Type B pancreatic cell (in vitro differentiated cells): ENCODE measurements at places on chromosomes 1 and 21. TPM values are rescaled to one million over a fixed set of nuclear protein-coding genes. Genes with fewer than 3 reads are reported as not detected.
A peak's percentile ranks its signal among the peaks of the same experiment; 100 is the strongest.

GORAB gene
- 13.7 and 19.4 TPM in 2 replicates for total RNA-seq

TMEM200B gene
- 4.5 and 8.3 TPM in 2 replicates for total RNA-seq

DNAH14 gene
- 23.6 and 42.1 TPM in 2 replicates for total RNA-seq

TRIM63 gene
- total RNA-seq = 1.7 and 4.1 TPM in 2 replicates

TTC39A gene
- total RNA-seq = 16.3 and 21.1 TPM in 2 replicates

CR1L gene
- total RNA-seq = not detected in 2 replicates

MATN1 gene
- 0.24 and 0.40 TPM in 2 replicates for total RNA-seq

OR2L5 gene
- total RNA-seq = not detected in 2 replicates

BACH1 gene
- total RNA-seq = 90.5 and 121 TPM in 2 replicates

SPRR1B gene
- 93.7 and 274 TPM in 2 replicates for total RNA-seq

ZNF648 gene
- 0.10 and 0.34 TPM in 2 replicates for total RNA-seq

ALG6 gene
- total RNA-seq = 17.1 and 20.5 TPM in 2 replicates

SLC30A2 gene
- total RNA-seq = 4.4 and 24.4 TPM in 2 replicates

C1QC gene
- total RNA-seq = not detected in 2 replicates

DNA sequence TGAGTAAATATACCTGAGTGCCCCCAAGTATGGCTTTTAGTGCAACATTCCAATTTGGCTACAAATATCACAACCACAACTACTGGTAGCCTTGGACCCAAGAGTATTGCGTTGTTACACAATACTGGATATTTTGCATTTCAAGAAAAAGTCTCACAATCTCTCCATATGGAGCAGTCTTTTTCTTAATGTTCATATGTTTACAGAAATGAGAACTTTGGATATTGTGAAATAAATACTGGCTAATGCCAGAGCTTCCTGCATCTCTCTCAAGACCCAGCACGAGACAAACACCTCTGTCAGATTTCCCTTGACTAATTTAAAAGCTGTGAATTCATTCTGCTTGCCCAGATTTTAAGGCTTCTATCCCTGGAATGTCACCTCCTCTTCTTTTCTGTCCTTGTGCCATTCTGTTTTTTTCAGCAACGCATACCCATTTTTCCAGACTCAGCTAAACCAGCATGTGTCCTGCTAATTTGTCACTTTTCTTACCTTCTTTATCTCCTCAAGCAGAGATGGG, 136.2 kb upstream of the BACE2 start:
- no peak for DNase-seq

- DNase-seq = no peak
These were observed 201.7 kb upstream of the AJAP1 start for GRCh38 chr1:4452701-4453100.

DNA sequence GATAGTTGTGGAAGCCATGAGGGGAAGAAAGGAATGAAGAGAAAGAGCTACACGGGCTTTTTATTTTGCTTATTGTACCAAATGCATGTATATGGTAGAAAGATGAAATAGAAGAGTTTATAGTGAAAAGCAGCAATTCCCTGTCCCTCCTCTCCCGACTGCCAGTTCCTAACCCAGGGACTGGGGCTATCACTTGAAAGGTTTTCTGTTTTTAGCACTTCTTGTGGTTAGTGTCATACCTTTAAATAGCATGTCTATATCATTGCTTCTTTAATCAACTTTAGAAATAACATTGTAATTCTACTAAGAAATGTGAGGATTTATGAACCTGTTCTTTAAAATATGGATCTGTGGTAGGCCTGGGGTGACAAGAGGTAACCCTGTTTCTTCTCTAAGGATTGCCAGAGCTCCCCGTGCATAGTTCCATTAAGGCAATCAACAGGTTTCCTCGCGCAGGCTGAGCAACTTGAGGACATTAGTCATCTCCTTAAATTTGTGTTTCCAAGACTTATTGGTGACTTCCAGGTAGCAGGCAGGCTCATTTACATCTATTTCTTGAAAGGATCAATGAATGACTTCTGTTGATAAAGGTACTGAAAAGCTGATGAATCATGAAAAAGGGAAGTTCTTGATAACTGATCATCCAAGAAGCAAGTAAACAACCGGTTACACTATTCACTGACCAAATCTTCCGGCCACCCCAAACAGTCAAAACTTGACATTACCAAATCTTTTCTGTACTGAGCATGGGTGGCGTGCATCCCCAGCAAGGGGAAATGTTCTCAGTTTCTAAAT, 37.8 kb upstream of the S1PR1 start:
- no peak for DNase-seq

DNA sequence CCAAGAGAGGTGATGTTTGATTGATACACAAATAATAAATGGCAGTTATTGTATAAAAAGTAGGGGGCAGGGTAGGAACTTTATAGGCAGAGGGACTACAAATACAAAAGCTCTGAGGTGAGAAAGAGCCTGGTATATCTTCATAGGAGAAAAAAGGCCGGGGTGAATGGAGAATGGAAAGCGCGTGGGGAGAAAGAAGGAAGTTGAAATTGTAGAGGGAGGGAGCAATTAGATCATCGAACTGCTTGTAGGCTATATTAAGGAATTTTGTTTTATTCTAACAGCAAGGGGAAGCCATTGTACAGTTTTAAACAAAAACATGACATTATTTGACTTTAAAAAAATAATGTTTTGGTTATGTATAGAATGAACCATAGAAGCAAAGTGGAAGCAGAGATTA, 147.4 kb downstream of the PDE4B start:
- DNase-seq = no peak

DNA sequence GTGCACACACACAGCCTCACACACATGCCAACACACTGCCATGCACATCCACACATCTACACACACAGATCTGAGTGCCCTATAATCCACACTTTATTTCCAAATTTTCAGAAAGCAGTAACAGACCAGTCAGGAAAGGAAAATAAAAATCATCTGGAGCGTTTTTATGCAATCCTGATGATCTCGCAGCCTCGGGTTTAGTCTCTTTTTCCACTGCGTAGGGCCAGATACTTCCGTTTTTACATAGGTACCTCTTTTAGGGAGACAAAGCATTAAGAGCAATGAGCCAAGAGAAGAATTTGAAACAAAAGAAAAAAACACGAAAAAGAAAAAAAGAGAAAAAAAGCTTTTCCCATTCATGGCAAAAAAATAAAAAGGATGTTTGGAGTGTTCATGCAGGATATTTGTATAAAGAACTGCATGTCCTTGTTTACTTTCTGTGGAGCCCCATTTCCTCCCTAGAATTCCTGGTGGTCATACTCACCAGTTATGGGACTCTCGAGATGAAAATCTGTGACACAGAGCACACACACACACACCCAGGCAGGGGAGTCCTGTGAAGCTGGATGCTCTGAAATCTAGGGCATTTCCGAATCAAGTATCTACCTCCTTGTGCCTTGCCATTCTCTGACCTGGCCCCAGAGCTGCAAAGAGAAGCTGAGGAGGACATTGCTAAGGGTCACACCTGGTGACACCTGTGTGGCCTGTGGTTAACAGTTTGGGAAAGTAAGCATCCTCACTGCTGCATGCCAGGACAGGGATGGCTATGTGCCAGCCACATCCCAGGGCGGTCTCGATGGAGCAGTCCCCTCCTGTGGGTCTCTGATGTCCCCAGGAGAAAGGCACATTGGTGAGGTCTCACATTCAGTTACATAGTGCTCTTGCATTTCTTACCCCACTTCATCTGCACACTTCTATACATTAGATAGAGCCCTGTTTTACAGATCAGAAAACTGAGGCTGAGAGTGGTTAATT, 83.6 kb downstream of the RUNX1 start:
- no peak for DNase-seq

- DNase-seq = no peak
These were observed 119.2 kb upstream of the NGF start for GRCh38 chr1:115457289-115457688.

GRCh38 chr1:179793281-179793680, 50.2 kb downstream of the FAM163A start:
- no peak for DNase-seq

GRCh38 chr1:232477728-232478127, 152.2 kb downstream of the SIPA1L2 start:
- no peak for DNase-seq

DNA sequence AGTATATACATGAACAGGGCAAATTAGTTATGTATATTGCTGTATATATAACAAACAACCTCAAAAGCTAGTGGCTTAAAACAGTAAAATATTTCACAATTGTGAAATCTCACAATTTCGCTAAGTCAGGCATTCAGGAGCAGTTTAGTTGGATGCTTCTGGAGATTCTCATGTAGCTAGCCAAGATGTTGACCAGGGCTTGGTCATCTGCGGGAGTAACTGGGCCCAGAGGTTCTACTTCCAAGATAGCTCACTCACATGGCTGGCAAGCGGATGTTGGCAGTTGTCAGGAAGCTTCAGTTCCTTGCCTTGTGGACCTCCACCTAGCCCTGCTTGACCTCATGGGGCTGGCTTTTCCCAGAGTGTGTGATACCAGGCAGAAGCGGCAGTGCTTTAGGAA, 95.6 kb downstream of the TTC3 start:
- DNase-seq = no peak

DNA sequence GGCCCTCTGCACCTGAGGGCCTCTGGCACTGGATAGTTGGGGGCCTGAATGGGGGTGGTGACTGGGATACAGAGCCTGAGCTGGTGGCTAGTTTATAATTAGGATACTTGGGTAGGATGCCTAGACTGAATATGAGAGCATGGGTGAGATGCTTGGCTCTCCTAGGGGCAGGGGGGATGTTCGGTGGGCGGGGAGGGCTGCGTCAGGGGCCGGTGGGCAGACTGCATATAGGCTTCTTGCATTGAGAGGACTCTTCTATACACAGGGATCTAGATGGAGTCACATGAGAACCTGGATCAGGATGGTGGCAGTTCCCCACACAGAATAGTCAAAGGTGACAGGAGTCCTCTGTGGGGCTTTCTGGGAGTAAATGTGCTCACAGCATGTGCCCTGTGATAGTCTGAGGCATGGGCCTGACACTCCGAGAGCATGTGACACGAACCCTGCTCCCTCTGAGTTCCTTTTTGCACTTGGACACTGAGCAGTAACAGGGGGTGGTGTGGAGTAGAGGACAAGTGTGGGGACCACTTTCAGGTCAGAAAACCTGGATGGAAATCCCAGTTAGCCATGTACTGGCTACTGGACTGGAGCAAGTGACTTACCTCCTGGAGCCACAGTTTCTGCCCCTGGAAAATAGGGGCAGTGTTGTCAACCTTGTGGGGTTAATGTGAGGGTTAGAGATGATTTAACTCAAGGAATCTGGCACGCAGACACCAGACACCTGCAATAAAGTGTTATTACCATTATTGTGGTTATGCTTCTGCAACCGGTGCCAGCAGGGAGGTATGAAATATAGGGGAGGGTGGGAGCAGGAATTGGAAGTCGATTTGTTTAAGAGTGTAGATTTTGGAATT, 2.2 kb downstream of the MAP7D1 start:
- DNase-seq = no peak

GRCh38 chr21:34367320-34367935, 3.6 kb downstream of the KCNE2 start:
- peak; percentile 48 for DNase-seq

DNA sequence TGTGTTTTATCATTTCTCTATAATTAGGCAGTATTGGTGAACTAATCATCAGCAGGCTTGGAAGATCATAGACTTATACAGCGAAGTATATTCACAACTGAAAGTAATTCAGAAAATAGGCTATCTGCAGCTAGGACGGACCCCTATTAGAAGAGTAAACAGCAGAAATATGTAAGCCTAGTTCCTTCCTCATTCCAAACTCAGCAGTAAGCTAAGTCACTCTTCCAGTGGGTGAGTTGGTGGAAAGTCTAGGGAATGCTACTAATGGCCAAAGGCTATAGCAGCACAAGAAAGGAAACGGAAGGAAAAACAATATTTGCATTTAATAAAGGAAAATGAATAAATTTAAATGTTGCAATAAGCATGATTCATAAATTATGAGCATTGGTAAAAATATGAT, 918.1 kb upstream of the TMPRSS15 start:
- DNase-seq = no peak

DNA sequence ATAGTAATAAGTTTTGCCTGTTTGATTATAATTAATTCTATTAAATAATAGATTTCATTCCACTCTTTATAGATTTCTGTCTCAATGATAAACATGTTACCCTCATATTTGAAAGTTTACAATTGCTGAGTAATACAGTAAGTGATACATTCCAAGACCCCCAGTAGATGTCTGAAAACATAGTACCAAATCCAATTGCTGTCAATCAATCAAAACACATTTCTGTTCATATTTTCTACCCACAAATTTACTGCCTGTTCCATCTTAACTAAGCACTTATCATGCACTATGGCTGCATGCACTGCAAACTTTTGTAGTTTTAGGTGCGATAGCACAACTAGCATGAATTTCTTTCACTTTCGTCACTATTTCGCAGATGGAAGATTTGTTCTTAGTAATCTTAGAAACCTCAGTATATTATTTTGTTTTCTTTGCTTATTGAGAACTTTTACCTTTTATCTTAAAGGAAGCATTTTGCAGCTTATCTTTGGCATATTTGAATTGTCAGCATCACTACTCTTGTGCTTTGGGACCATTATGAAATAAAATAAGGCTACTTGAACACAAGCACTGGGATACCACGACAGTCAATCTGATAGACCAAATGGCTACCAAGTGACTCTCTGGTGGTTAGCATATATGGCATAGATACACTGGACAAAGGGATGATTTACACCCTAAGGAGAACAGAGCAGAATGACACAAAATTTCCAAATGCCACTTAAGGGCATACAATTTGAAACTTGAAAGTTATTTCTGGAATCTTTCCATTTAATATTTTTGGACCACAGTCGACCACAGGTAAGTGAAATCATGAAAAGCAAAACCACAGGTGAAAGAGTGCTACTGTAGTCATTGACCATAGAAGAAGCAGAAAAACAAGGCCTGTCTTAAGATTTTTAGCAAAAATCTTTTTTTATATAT, 67.6 kb downstream of the RGS13 start:
- DNase-seq = no peak

- no peak for DNase-seq
These were observed 2131.7 kb downstream of the MRPL39 start for GRCh38 chr21:23475281-23476219.

DNA sequence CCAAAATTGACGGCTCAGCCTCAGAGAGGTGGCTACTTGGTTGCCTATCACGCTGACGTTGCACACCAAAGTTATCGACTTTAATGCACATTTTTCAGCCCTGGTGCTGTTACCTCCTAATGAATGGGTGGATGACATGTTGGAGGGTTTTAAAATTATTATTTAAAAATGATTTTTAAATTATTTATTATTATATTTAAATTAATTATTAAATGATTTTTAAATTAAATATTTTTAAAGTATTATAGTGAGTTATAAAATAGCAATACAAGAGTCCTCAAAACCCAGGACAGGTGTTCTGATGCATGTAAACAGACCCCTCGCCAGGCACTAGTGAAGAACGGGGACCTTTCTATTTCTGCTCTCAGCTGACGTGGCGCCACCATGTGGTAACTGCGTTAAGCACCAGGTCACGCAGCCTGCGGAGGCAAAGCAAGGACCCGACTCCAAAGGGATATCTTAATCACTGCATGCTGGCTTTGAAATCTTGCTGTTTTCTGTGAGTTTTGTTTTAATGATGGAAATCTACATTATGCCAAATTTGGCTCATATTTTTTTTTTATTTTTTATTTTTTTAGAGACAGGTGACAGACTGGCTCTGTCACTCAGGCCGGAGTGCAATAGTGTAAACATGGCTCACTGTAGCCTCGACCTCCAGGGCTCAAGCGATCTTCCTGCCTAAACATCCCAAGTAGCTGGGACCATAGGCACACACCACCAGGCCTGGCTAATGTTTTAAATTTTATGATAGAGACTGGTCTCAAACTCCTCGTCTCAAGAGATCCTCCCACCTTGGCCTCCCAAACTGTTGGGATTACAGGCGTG, 22.6 kb downstream of the CASP9 start:
- DNase-seq = no peak
